ENCODE measurements at places on chromosomes 11 and 22.

GRCh38 chr11:120612513-120613263 is 101.1 kb downstream of the GRIK4 start:
- no peak for DNase-seq

GRCh38 chr11:46559815-46560214 is 34.0 kb downstream of the AMBRA1 start:
- DNase-seq = no peak

DNA sequence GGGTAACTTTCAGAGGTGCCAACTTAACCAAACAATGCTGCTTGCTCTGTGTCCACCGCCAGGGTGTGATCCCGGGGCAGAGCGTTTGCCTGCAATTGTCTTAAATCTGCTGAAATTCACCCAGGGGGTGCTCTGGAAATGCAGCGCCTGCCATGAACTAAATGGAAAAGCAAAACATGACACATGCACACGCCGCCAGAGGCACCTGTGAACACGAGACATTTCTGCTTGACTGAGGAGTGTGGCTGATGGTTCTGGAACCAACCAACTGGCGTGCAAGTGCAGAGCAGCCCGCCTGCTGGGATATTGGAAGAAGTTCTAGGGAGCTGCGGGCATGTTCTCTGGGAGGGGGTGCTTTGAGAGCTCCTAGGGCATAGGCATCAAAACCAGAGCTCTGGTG is 30.4 kb downstream of the DSCAML1 start:
- no peak for DNase-seq

DNA sequence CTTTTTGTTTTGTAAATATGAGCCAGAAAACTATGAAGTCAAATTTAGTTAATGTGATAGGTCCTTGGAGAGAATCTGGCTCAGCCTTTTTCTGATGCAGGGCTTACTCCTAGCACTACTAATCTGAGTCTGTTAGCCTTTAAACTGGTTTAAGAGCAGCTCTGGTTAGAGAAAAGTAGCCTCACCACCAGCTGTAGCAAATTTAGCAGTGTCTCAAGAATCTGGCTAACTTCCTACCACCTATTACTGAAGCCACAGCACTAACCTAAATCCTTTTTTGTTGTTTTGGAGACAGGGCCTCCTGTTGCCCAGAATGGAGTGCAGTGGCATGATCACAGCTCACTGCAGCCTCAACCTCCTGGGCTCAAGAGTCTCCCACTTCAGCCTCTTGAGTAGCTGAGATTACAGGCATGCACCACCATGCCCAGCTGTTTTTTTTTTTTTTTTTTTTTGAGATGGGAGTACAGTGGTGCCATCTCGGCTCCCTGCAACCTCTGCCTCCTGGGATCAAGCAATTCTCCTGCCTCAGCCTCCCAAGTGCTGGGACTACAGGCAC is 13.9 kb downstream of the RBM4B start:
- no peak for DNase-seq

- no peak for DNase-seq
Measured at GRCh38 chr11:126332221-126332711, 23.2 kb upstream of the ST3GAL4 start.

DNA sequence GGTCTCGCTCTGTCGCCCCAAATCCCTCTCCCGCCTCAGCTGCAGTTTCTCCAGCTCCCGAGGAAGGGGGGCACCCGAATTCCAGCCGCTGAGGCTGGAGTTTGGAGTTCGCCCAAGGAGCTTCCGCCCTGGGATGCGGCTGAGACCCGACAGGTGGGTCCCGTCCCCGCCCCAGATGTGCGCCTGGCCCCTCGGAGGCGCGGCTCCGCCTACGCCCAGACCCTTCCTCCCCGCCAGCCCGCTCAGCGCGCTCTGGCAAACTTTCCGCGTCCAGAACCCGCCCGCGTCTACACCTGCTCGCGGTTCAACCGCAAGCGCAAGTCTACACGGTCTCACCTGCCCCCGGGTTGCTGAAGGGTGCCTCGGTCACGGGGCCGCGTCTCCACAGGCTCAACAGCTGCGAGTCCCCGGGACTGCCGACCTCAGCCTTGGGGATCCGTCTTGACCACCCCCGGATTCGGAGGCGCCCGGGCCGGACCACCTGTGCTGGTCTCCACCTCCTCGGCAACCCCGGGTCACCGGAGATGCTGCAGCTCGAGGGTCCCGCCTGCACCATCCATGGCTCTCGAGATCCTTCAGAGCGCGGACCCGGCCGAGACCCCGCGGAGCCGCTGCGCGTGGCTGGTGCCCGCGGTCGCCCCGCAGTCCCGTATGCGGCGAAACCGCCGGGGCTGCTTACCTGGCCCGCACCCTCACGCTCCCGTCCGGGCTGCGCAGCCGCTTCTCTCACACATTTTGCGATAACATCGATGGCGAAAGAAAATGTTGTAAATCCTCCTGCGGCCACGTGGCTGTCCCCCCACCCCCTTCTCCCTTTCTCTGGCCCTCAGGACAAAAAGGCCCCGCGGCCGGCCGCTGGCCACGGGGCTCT is 63.6 kb downstream of the NFAM1 start:
- peak; percentile 43 for DNase-seq

DNA sequence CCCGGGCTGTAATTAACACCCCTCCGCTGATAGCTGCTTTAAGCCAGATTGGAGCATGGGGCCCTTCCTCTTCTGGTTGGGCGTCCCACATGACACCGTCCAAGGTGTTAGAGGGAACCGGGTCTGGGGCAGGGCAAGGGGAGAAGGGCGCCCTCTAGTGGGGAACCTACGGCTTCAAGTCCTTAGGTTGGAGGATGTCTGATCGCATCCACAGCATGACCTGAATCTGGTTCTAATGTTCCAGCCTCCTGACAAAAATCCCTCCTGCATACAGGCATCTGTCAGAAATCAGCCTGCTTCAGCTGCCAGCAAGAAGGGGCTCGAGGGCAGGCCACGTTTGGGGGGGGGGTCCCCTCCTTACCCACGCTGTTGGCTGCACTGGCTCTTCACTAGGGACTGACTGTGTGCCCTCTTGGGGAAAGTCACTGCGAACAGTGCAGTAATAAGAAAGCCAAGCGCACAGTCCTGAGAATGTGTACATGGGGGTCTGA is 94.2 kb upstream of the TBCEL start:
- DNase-seq = no peak
